ENCODE measurements at places on chromosomes 5 and 9. TPM values are rescaled to one million over a fixed set of nuclear protein-coding genes. Genes with fewer than 3 reads are reported as not detected.

The NUDT12 gene
- total RNA-seq, result 25.8 TPM

The MZB1 gene
- total RNA-seq, result not detected

The LCNL1 gene
- not detected for total RNA-seq

The C9orf43 gene
- 2.2 TPM for total RNA-seq

The TAF11L5 gene
- total RNA-seq, result not detected

The PLPP7 gene
- 1.1 TPM for total RNA-seq

The ADRA1B gene
- total RNA-seq, result 0.36 TPM

The MRPL36 gene
- 33.4 TPM for total RNA-seq

The SMIM27 gene
- total RNA-seq, result 3.9 TPM

The EGR1 gene
- total RNA-seq, result 130 TPM

The ARID3C gene
- total RNA-seq, result 0.57 TPM

DNA sequence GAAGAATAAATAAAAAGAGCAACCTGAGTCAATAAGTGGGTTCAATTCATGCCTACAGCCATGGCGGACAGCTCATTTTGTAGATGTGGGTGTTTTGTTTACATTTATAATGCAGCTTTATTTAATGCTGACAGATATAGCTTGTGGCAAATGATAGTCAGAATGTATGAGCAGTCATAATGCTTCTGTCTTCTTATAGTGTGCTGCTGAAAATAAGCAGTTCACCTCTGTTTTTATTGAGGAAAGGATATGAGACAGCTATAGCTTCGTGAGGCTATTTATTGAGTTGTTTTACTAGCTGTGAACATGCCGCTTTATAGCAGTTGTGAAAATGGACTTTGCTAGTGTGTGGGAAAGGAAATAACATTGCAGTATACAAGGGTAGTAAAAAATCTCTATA is 147.4 kb downstream of the PBX3 start:
- no peak for DNase-seq

DNA sequence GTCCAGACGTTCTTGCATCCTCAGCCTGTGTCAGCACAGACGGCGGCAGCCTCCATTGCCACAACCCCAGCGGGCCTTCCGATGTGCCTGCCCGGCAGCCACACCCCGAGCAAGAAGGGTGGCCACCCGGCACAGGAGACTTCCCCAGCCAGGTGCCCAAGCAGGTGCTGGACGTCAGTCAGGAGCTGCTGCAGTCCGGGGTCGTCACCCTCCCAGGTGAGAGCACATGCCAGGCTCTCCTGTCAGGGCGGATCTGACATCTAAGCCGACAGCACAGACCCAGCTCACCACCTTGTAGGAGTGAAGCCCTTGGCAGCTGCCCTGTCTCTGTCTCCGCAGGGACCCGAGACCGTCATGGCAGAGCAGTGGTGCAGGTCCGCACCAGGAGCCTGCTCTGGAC is 48.3 kb upstream of the LRRC14B start:
- no peak for DNase-seq

DNA sequence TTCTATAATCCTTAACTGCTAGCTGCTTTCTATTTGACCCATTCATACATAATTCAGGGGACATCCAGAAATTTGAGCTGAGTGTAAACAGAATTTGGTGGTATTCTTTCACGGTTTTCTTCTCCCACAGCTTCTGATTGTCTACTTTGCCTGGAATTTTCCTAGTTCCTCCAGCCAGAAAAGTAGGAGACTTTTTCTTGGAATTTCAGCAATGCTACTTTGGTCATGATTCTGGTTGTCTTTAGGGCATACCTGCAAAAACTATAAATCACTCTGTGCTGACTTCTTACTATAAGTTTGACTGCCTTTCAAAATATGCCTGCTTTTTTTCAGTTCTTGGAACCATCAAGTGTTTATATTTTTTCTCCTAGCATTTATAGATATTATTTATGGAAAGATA is 260.2 kb downstream of the TMEM38B start:
- no peak for DNase-seq

GRCh38 chr5:111159845-111160244 is 64.3 kb upstream of the CAMK4 start:
- DNase-seq, result no peak

- no peak for DNase-seq
Observed at GRCh38 chr5:168422431-168422830, 63.8 kb upstream of the RARS1 start.

DNA sequence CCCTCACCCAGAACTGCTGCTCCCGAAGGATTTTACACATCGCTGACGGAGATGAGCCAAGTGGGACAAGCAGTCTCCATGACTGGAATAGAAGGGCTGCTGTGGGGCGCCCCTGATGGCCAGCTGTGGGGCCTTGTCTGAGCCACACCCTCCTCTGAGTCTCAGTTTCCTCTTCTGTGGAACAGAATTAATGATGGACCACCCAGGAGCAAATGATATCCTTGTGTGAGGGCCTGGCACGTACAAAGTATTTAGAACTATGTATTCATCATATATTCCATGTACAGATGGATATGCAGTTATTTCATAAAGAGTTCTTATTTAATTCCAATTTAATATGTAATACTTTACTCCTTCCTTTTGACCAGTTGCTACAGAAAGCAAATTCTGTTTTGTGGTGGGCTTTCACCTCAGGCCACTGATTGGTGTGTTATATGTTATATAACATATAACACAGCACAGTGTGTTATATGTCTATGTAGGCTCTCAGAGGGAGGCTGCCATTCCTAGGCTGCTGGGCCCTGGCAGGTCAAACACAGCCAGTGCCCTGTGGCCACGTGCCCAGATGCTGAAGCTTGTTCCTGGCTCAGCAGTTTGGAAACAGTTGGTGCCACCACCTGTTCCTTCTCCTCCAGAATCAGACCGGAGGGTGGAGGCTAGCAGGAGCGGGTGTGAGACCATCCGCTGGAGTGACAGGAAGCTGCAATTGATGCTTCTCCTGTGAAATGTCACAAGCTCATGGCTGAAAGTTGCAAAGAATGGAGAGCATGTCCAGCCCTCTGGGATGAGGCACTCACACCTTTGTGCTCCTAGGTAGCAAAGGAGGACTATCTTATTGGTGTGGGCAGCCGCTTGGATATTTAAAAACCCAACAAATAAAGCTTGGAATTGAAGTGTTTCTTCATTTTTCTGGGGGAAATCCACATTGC is 4.4 kb upstream of the FGD3 start:
- DNase-seq, result peak; percentile 48

DNA sequence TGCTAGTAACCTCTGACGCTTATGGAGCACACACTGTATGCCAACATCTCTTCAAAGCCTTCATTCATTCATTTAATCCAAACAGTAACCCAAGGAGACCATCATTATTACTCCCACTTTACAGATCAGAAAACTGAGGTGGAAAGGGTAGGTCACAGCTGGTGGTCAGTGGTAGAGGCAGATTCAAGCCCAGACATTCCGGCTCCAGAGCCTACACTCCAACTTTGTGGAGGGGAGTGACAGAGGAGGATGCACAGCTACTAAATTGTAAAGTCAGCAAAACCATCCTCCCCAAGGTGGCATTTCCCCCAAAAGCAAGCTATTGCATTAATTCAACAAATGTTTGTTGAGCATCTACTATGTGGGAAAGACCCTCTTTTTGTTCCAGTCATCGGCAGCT is 110.5 kb upstream of the CPEB4 start:
- DNase-seq, result no peak

- DNase-seq, result no peak
Observed at GRCh38 chr5:15807871-15808270, 307.9 kb downstream of the FBXL7 start.

DNA sequence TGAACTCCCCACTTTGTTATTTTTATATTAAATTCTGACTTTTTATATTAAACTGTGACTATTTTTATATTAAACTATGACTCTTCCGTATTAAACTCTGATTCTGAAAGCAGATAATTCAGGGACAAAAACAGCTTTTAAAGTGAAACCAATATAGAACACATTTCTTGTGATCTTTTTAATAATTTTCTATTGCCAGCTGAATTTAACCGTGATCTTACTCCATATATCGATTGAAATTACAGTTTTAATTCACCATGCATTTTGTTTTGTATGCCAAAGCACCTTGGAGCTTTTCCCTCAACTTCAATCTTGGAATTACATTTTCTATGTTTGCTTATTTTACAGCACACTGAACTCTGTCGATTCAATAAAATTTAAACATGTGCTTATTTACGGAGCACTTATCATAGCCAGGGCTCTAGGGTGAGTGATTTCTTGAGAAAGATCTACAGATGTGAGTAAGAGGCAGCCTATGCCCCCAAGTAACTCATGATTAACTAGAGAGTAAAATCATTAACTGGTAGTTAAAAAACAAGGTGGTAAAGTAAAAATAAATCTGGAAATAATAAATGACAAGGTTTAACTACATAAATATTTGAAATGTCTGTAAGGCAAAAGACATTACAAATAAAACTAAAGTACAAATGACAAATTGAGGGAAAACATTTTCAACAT is 72.9 kb upstream of the ALDH1B1 start:
- DNase-seq, result no peak

DNA sequence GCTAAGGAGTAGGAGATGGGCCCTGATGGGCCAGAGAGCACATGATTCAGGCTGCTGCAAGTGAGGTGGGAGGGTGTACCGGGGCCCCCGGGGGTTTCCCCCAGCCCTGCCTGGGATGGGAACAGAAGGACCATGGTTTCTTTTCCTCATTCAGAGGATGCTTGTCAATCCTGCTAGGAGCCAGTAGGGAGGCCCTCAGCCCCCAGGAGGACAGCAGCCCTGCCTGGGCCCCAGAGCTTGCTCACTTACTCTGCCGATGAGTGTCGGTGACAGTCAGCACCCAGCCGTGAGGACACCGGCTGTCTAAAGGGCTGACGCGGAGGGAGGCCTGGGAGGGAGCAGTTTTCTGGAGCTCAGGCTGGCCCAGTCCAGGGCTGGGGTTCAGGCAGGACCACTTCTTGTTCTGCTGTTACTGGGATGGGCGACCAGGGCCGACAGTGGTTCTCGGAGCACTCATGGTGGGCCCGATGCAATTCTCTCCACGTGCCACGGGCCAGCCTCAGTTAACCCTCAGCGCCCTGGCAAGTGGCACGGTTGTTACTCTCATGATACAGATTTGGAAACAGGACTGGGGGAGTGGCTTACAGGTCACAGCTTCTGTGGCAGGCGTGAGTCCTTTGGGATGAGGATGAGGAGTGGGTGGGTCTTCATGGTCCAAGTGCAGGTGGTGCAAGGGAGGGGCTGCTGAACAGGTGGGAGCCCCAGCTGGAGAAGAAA is 1.8 kb downstream of the ARRDC1 start:
- DNase-seq, result no peak

GRCh38 chr9:114696814-114697544 is 15.0 kb upstream of the TEX48 start:
- DNase-seq, result no peak

- DNase-seq, result no peak
Observed at GRCh38 chr5:53490747-53491146, 10.3 kb downstream of the FST start.

- no peak for DNase-seq
Observed at GRCh38 chr9:98877311-98877710, 66.4 kb upstream of the COL15A1 start.

DNA sequence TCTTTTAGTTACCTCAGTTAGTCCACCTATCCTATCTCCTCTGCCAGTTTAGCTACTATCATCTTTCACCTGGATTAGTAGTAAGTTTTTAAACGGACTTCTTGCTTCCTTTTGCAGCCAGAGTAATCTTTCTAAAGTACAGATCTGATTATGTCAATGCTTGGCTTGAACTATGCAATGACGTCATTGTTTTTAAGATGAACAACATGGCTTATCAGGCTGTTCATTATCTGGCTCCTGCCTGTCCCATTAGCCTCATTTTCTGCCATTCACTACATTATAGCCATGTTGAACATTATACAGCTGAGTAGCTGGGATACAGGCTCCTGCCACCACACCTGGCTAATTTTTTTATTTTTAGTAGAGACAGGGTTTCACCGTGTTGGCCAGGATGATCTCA is 98.7 kb downstream of the RANBP17 start:
- no peak for DNase-seq

- DNase-seq, result no peak
Observed at GRCh38 chr5:137352095-137352494, 147.0 kb downstream of the SPOCK1 start.

- no peak for DNase-seq
Observed at GRCh38 chr9:15482146-15482545, 28.6 kb downstream of the PSIP1 start.

GRCh38 chr5:129717751-129718310 is 30.1 kb upstream of the MINAR2 start:
- no peak for DNase-seq

- DNase-seq, result no peak
Observed at GRCh38 chr9:36837431-36838405, 196.3 kb downstream of the PAX5 start.

GRCh38 chr5:149442563-149443182 is 63.6 kb upstream of the IL17B start:
- peak; percentile 89 for DNase-seq

DNA sequence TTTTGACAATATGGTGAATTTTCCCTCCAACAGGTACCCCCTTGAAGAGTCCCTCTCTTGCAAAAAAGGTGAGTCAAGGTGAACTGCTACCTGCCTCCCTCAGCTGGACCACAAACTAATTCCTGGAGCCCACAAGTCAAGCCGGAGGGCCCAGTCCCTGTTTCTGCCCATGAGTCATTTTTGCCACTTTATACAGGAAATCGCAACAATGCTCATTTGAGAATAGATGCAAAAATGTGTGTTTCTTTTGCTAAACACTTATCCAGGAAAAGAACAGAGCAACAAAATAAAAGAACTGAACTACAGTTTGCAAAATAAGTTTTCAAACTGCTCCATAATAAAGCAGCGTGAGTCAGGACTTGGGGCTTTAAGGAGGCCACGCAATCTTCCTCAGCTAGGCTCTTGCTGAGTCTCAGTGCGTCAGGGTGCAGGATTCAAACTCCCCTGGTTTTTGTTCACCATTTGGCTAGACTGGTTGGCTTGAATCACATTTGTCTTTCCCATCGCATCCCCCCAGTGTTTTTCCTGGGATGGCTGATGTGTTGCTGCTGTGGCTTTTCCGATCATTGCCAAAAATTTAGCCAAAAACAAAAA is 102.7 kb downstream of the GOLPH3 start:
- DNase-seq, result no peak

- no peak for DNase-seq
Observed at GRCh38 chr5:92514896-92515295, 1066.1 kb downstream of the NR2F1-AS1 start.

GRCh38 chr9:13364271-13365000 is 84.9 kb upstream of the MPDZ start:
- DNase-seq, result no peak

GRCh38 chr5:61775901-61776300 is 443.8 kb downstream of the ZSWIM6 start:
- no peak for DNase-seq

GRCh38 chr5:123367739-123368138 is 55.5 kb downstream of the CEP120 start:
- DNase-seq, result no peak

GRCh38 chr9:32574858-32575257 is 1.9 kb upstream of the NDUFB6 start:
- no peak for DNase-seq

- no peak for DNase-seq
Observed at GRCh38 chr9:109728686-109729300, 51.2 kb upstream of the PALM2AKAP2 start.

DNA sequence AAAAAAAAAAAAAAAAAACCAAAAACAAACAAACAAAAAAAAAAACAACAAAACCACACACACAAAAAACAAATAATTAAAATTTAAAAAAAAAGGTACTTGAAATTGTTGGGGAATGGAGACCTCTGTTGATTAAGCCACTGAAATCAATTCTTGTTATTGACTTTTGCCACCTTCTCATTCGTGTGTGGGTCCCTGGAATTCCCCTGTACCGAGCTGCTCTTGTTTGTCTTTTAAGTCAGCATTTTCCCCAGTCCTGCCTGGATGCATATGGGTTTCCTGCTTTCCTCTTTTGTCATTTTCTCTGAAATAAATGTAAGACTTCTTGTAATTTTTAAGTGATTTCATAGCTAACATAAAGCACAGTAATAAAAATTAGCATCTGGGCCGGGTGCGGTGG is 45.5 kb downstream of the GPBP1 start:
- DNase-seq, result no peak

All from suprapubic skin (tissue), 4 donors.